Fibroblast of skin of back (primary cell): ENCODE measurements at places on chromosomes 2 and 18.

DNA sequence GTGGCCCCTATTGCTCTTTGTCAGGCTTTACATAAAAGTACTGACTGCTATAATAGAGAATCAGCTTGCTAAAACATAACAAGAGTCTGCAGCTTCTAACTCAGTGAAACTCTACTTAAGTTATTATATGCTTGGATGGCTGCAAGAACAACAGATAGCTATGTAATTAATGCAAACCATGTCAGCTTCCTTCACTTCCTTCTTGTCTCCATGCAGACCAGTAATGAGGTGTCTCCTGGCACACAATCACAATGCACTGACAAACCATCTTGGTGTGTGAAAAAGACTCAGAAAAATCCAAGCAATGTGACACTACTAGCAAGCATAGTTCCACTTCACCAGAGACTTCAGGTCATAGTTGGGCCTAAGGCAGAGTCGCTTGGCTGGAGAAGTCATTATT, 2068.9 kb upstream of the PIK3C3 start:
- no peak for DNase-seq

DNA sequence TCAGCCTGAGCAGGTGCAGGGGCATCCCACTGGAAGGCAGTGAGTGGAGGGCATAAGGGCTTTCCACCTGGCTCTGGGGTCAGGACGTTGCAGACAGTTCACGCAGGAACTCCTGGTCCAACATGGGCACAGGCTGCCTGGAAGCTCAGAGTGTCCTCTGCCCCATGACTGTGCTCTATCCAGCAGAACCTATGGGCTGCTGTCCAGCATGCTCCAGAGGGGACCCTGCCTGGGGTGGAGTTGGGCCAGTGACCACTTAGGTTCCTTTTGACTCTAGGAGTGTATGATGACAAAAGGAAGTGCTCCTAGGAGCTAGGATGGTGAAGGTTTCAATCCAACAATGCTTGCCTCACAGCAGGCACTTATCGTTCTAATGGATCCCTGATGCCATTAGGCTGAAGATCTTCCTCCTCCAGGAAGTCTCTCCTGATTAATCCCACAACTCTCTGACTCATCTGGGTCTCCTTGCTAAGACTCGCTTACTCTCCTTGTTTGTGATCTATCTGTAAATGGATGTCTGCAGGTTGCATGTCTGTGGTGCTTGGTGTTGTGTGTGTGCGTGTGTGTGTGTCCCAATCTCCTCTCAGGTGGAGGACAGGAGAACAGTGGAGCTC, 224.0 kb downstream of the CELF4 start:
- DNase-seq = no peak

DNA sequence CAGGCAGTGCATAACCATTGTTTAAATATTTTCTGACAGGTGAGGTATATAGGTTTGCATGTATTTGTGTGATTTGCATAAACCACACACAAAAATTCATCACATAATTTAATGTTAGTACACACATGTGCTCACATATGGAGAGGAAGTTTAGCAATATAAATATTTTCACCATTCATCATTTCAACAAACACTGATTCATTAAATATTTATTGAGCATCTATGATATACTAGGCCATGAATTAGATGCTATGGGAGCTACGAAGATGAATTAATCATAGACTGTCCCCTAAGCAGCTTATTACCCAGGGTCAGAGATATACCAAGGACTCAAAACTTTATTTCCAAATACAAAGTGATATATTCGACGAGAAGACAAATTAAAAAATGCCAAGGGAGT, 311.6 kb upstream of the PIK3C3 start:
- DNase-seq = no peak

- DNase-seq = no peak
Measured at GRCh38 chr2:181408861-181409260, 48.3 kb upstream of the ITGA4 start.

GRCh38 chr18:50154420-50154819, 40.5 kb downstream of the MYO5B start:
- no peak for DNase-seq

GRCh38 chr2:54845514-54845913, 122.1 kb downstream of the EML6 start:
- DNase-seq = no peak
